ENCODE measurements at places on chromosomes 4 and X.

DNA sequence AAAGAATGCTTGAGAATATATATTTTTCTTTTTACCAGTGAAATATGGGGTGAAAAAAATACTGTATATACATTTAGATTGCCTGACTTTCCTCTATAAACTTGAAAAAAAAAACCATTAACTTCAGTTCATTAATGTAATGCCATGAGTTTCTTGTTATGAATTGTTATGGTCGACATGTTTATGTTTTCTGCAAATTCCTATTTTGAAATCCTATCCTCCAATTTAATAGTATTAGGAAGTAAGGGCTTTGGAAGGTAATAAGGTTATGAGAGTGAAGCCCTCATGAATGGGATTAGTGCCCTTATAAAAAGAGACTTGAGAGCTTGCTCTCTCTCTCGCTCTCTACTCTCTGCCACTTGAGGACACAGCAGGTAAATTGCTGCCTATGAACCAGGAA lies 211.4 kb downstream of the LDB2 start:
- no peak for DNase-seq

GRCh38 chr4:83569987-83570386 lies 34.1 kb downstream of the GPAT3 start:
- DNase-seq = no peak

GRCh38 chrX:68851082-68851481 lies 22.3 kb downstream of the EFNB1 start:
- DNase-seq = no peak

GRCh38 chr4:87053176-87053658 lies 118.4 kb downstream of the AFF1 start:
- no peak for DNase-seq

GRCh38 chrX:9151772-9152307 lies 117.9 kb upstream of the FAM9B start:
- DNase-seq = no peak

All from T-helper 22 cell (primary cell).